ENCODE measurements at places on chromosomes 13 and 19.

DNA sequence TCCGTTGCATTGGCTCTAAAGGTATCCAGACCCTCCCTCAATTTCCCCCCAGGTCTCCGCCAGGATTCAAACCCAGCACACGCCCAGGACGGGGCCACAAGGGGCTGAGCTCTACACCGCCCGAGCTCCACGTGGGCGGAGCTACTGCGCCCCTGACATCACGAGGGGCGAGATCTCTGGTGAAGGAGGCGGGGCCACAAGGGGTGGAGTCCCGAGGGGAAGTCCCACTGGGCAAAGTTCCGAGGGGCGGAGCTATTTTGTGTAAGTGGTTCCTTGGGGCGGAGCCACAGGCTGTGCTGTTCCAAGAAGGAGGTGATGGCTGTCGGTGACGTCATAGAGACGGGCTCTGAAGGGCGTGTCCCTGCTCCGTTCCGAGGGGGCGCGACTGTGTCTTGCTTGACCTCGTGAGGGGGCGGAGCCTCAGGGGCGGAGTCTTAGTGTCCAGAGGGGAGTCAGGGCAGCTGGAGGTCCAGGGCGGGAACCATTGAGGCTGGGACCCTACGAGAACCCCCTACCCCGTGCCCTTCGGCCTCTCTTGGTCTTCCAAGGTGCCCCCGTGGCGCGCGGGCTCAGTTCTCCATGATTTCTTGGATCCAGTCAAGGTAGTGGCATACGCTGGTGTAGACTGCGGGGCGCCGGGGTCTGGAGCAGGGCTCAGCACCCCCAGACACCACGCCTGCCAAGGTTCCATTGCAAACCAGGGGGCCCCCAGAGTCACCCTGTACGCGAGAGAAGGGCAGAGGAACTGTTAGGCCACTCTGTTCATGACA is 1.3 kb upstream of the KLK8 start:
- DNase-seq, result no peak

GRCh38 chr13:40776232-40776631 is 5.2 kb upstream of the MRPS31 start:
- DNase-seq, result no peak

DNA sequence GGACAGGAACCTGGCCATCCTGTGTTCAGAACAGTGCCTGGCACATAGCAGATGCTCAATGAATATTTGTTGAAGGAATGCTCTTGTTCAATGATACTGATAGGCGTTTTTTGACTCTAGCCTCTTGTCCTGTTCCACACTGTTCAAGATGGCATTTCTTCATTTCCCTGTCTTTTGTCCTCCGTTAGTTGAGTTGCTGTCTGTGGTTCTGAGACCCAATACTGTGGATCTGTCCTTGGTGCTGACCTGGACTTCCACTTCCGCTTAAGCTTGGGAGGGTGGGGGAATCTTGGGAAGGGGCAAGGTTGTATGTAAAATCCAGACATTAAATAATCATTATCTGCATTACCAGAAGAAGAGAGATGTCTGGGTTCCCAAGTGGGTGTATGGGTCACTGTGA is 8.3 kb upstream of the KCNN4 start:
- no peak for DNase-seq

DNA sequence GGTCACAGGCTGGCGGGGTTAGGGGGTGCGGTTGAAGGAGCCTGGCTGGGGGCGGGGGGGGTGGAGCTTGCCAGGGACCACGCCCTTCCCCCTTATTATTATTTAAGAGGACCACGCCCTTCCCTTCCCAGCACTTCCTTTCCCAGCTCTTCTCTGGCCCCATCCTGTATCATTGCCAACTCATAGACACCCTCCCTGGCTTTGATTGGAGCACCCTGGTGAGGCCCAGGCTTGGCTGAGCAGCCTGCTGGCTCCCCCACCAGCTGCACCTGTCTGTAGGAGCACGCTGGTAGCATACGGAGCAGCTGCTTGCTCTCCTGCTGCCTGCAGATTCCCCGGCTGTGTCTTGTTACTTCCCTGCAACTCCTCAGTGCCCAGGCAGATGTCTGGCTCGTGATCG is 62.5 kb upstream of the PDX1 start:
- DNase-seq, result no peak

DNA sequence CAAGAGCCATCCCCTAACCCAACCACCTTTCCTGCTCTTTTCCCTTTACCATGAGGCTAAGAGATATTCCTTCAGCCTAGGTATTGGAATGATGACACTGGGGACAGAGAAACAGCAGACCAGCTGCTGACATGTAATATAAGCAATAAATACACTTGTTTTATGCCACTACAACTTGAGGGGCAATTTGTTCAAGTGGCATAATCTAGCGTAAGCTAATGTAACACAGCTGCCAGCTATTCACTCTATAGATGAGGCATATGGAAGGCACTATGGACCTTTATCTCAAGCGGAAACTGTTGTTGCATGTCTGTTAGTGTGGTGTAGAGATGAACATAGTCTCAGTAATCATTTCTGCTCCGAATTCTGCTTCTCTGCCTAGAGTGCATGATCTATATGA is 111.1 kb downstream of the STARD13 start:
- no peak for DNase-seq

GRCh38 chr19:31406106-31406505 is 56.9 kb upstream of the TSHZ3 start:
- no peak for DNase-seq

GRCh38 chr13:31090096-31090495 is 71.6 kb downstream of the HSPH1 start:
- DNase-seq, result no peak

- DNase-seq, result no peak
Observed at GRCh38 chr13:40063278-40063698, 407.8 kb downstream of the COG6 start.

DNA sequence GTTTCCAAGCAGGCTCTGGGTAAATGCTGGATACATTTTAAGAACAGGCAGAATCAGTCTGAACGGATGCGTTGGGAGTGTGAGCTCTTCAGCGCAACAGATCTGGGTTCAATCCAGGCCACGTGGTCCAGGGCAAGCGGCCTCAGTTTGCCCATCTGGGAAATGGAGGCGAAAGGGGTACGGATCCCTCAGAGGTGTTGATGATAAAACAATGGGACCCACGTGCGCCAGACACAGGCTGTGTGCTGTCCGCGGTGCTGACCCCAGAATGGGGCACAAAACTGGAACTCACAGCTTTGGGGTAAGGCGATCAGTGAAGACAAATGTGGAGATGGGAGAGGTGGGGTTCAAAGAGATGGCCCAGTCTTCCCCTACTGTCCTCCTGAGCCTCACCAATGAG is 13.1 kb upstream of the PDE4C start:
- DNase-seq, result no peak

DNA sequence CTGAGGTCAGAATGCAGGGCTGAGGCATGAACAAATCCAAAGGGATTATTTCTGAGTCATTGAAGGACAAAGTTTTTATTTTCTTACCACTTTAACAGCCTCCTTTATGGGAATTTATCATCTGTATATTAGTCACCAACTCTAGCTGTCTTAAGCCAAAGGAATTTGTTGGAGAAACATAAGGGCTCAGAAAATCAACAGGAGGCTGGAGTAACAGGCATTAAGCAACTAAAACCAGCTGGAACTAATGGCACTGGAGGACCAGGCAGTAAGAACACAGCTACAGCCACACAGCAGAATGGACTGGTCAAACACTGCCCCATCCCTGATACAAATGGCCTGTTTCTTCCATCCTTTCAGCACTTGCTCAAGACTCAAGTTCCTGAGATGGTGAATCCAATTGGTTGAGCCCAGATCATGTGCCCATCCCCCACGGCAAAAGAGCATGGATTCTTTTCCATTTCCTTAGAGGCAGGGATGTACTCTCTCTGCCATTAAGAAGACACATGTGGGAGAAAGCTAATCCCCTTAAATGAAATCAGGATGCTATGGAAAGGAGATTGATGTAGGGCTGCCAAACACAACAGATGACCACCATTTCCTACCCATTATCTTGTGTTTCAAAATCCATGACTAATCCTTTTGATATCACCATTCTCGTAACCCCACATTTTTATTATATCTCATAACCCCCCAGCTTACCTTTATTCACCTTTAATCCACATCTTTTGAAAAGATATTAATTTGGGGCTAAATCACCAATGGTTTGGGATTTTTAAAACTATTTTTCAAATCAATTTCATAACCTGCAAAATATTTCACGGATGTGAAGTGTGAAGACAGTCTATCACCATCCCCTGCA is 157.0 kb upstream of the FNDC3A start:
- no peak for DNase-seq

GRCh38 chr13:31227063-31227462 is 27.3 kb downstream of the B3GLCT start:
- no peak for DNase-seq

- DNase-seq, result peak; percentile 16
Observed at GRCh38 chr13:94454906-94455305, 24.6 kb downstream of the DCT start.

DNA sequence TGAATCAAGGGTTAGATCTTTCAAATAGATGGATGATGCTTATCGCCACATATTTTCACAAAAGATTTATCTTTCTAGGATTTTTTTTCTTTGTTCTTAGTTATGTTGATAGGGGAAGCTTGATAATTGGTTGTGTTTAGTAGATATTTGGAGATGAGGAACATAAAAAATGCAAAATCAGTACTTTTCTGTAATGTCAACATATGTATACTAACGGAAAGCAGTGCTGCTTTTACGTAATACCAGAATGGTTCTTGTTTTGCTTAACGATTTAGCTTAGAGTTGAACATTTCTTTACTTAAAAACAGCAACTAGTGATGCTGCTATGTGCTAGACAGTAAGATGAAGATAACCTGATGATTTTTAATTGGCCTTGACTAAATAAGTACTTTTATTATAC is 3.0 kb downstream of the ZMYM2 start:
- no peak for DNase-seq

- no peak for DNase-seq
Observed at GRCh38 chr13:69028936-69029335, 1078.7 kb upstream of the ATXN8OS start.

DNA sequence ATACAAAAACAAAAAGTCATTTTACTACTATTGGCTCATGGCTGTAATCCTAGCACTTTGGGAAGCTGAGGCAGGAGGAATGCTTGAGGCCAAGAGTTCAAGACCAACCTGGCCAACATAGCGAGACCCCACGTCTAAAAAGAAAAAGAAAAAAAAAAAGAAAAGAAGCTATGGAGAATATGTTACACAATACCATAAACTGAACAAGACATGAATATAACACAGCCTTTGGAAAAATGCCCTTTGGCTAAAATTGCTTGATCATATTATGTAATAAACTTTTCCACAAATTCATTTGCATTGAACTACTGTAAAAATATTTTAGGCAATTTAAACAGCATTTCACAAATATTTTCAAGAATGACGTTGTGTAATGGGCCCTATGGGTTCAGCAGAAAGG is 3.7 kb upstream of the ZNF415 start:
- no peak for DNase-seq

- DNase-seq, result no peak
Observed at GRCh38 chr13:24675806-24676570, 4.2 kb upstream of the ATP12A start.

- no peak for DNase-seq
Observed at GRCh38 chr19:21454901-21455300, 50.5 kb upstream of the ZNF429 start.

- DNase-seq, result no peak
Observed at GRCh38 chr13:71727662-71728061, 139.3 kb downstream of the DACH1 start.

- DNase-seq, result no peak
Observed at GRCh38 chr13:97934590-97934989, 18.9 kb upstream of the IPO5 start.

DNA sequence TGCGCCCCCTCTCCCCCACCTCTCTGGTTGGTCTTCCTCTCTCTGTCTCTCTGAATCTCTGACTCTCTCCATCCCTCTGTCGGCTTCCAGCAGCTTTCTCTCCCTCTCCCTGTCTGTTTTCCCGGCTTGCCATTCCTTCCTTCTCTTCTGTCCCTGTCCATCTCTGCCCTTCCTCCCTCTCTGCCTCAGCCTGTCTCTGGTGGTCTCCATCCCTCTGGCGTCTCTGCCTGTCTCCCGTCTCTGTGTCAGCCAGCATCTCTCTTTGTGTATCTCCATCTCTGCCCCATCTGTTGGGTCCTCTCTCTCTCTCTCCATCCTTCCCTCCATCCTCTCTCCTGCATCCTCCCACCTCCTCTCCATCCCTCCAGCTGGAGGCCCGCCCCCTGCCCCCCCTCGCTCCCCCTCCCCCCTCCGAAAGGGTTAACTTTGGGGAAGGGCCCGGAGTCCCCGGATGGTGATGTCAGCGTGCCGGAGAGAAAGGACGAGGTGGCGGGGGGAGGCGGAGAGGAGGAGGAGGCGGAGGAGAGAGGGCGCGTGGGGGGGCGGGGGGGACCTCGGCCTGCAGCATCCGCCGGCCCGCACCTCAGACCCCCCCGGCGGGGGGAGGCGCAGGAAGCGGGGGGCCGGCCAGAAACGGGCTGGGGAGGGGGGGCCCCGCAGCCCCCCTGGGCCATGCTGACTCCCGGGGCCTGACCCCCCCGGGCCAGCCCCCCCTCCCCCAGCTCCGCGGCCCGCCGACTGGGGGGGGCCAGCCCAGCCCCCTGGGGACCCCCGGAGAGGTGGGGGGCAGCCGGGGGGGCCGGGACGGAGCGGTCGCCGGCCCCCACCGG is at the start of gene BRSK1:
BRSK1 (plus strand) TSS at position 450 of the 830 bp plus-strand sequence. CDS start 446 bp downstream, outside the sequence.
- DNase-seq, result peak; percentile 14

DNA sequence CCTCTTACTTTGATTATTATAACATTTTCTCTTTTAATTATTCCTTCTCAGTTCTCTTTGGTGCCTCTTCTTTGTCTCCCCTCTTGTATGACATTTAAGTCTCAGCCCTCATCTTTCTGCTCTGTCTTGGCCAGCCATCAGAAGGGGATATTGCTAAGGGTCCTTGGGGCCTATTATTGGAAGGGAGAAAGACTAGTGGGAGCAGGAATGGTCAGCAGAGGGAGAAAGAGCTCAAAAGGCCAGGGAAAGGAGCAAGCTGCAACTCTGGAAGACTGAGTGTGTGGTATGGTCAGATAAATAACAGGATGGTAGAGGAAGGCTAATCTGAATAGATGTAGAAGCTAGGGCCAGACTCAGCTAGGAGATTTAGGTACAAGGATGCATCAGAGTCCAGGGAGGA is 336.9 kb downstream of the TDRD3 start:
- DNase-seq, result no peak

GRCh38 chr13:31184981-31185645 is 14.7 kb upstream of the B3GLCT start:
- DNase-seq, result no peak

DNA sequence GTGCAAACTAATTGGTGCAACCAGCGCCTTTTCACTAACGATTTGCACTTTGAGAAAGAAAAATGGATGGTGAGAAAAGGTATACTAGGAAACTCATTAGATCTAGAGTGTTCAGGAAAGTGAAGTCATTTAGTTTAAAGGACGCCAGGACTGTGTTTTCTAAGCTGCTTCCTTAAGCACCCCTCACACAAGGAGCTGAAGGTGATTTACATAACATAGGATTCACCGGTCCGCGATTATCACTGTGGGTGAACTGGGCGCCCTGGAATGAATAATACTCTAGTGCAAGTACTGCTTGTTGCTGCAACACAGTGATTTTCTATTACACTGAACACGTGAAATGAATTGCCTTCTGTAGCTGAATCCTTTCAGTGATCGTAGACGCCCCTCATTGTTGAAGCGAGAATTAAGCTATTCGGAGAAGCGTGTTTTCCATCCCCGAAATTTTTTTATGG is 2.6 kb upstream of the MAB21L1 start:
- no peak for DNase-seq

- no peak for DNase-seq
Observed at GRCh38 chr13:27919934-27920676, at the start of gene PDX1. TSS of gene PDX1 (plus strand) at chr13:27920000. CDS start at chr13:27920139, 139 bp downstream.

GRCh38 chr13:43785650-43786471 is 911 bp downstream of the ENOX1 start:
- DNase-seq, result no peak

GRCh38 chr13:34862311-34862710 is 79.8 kb upstream of the NBEA start:
- DNase-seq, result no peak

- no peak for DNase-seq
Observed at GRCh38 chr13:106919638-106920037, 351.7 kb upstream of the ARGLU1 start.
